ENCODE measurements at places on chromosomes 5 and 9. TPM values are rescaled to one million over a fixed set of nuclear protein-coding genes. Genes with fewer than 3 reads are reported as not detected.

DNA sequence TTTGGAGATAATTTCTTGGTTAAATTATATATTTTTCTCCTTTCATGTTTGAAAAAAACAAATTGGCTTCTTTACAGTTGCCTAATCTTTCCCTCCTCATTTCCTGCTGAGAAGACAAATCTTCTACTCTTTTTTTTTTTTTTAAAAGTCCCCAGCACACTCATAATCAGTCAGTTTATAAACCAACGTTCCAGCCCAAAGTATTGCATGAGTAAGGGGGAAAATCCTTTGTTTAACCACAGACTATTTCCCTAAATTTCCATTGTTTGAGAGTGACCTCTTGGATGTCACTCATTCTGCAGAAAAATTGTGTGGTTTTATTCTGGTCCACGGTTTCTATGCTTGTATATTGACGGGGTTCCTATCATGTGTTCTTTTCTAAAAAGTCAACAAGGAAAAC is 55.1 kb upstream of the TLR4 start:
- peaks cover 9% of the 10 kb centered on the region for H3K27me3 ChIP-seq
- no peaks in the 10 kb centered on the region for H3K36me3 ChIP-seq
- no peak for DNase-seq
- no peak overlapping the region for H3K4me3 ChIP-seq
- H3K4me1 ChIP-seq = peaks cover 6% of the 10 kb centered on the region

GRCh38 chr9:96437454-96437853 is 12.5 kb upstream of the HABP4 start:
- no peaks in the 10 kb centered on the region for H3K36me3 ChIP-seq
- no peak overlapping the region for H3K4me3 ChIP-seq
- H3K4me1 ChIP-seq = no peaks in the 10 kb centered on the region
- DNase-seq = no peak

- H3K27ac ChIP-seq = no peak overlapping the region
- peak overlapping the region; percentile 26 for H3K4me3 ChIP-seq
- H3K4me1 ChIP-seq = peaks cover 17% of the 10 kb centered on the region
- peak; percentile 61 for DNase-seq
- no peaks in the 10 kb centered on the region for H3K36me3 ChIP-seq
- H3K27me3 ChIP-seq = peaks cover 80% of the 10 kb centered on the region
These were observed 1.4 kb downstream of the PCDH1 start for GRCh38 chr5:141876628-141877355.

- no peak overlapping the region for H3K27ac ChIP-seq
- peaks cover 4% of the 10 kb centered on the region for H3K27me3 ChIP-seq
- H3K4me1 ChIP-seq = peaks cover 6% of the 10 kb centered on the region
- DNase-seq = no peak
These were observed 74.3 kb downstream of the KIAA0825 start for GRCh38 chr5:94544031-94544650.

- no peaks in the 10 kb centered on the region for H3K36me3 ChIP-seq
- H3K4me1 ChIP-seq = no peaks in the 10 kb centered on the region
- H3K4me3 ChIP-seq = no peak overlapping the region
- H3K27ac ChIP-seq = no peak overlapping the region
- peaks cover 42% of the 10 kb centered on the region for H3K27me3 ChIP-seq
- no peak for DNase-seq
These were observed 24.9 kb upstream of the CSNK1G3 start for GRCh38 chr5:123486951-123487655.

The GADD45G gene
- total RNA-seq = 19.8 TPM

GRCh38 chr5:90381213-90381929 is 28.2 kb downstream of the CETN3 start:
- H3K36me3 ChIP-seq = no peaks in the 10 kb centered on the region
- H3K4me3 ChIP-seq = no peak overlapping the region
- no peak for DNase-seq
- H3K27ac ChIP-seq = no peak overlapping the region
- H3K4me1 ChIP-seq = no peaks in the 10 kb centered on the region
- H3K27me3 ChIP-seq = peaks cover 6% of the 10 kb centered on the region

The BAAT gene
- total RNA-seq = 0.07 TPM

The PCDHB7 gene
- not detected for total RNA-seq

- H3K27ac ChIP-seq = no peak overlapping the region
- no peak overlapping the region for H3K4me3 ChIP-seq
- H3K4me1 ChIP-seq = no peaks in the 10 kb centered on the region
- DNase-seq = no peak
These were observed 48.6 kb upstream of the ADCY2 start for GRCh38 chr5:7347377-7347776.

GRCh38 chr9:6383551-6384225 is 29.3 kb upstream of the UHRF2 start:
- H3K27ac ChIP-seq = no peak overlapping the region
- H3K4me1 ChIP-seq = no peaks in the 10 kb centered on the region
- no peak for DNase-seq
- no peak overlapping the region for H3K4me3 ChIP-seq
- peaks cover 7% of the 10 kb centered on the region for H3K27me3 ChIP-seq
- peaks cover 1% of the 10 kb centered on the region for H3K36me3 ChIP-seq

The PLEKHG4B gene
- not detected for total RNA-seq

- H3K36me3 ChIP-seq = no peaks in the 10 kb centered on the region
- H3K27ac ChIP-seq = no peak overlapping the region
- H3K4me1 ChIP-seq = no peaks in the 10 kb centered on the region
- H3K4me3 ChIP-seq = no peak overlapping the region
- H3K27me3 ChIP-seq = peaks cover 4% of the 10 kb centered on the region
- no peak for DNase-seq
These were observed 30.0 kb upstream of the ELAVL2 start for GRCh38 chr9:23855873-23856604.

The NOL8 gene
- 84.9 TPM for total RNA-seq

DNA sequence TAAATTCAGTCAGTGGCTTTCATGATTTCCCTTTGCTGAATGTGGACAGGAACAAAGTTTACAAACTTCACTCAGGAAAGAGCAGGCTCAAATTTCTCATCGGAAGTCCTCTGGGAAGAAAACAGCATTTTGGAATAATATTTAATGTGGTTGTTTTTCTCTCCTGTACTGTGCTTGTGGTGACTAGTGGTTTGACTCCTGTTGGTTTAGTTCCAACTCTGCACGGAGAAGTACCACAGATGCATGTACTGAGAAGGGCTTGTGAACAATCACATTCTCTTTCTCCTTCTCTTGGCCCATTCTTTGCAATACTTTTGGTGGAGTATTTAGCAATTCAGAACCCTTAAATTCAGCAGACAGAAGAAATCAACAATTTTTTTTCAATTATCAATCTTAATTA is 13.3 kb downstream of the MPDZ start:
- H3K36me3 ChIP-seq = no peaks in the 10 kb centered on the region
- H3K4me1 ChIP-seq = no peaks in the 10 kb centered on the region
- no peak overlapping the region for H3K4me3 ChIP-seq

DNA sequence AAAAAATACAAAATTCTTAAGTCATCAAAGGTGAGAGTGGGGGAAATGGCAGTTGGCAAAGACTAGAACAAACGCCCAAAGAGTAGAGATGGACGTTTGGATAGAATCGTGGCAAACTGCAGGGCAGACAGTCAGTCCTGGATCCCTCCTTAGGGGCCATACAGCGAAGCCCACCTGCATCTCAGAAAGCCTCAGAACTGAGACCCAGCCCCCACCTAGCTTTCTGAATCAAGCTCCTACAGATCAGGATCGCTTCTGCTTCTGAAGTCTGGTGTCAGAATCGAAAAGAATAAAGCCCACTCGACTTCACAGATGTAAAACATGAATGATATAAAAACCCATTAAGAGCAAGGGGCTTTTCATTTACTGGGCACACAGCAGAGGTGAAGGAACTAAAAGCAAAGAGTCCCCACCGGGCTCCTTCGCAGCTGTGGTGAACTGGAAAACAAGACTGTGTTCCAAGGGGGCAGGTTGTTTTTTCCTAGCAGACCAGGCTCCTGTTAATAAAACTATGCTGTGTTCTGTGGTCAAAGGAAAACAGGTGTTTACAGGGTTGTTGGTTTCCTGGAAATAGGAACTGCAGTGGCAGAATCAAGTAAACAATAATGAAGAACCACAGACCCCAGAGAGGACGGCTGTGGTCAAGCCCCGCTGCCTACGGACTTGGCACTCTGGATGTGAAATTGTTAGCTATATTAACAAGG is 91.8 kb downstream of the TLE1 start:
- H3K27ac ChIP-seq = no peak overlapping the region
- no peak for DNase-seq
- no peaks in the 10 kb centered on the region for H3K27me3 ChIP-seq
- H3K4me3 ChIP-seq = no peak overlapping the region

The CDH10 gene
- total RNA-seq = not detected

GRCh38 chr9:23539311-23539710 is 286.7 kb downstream of the ELAVL2 start:
- H3K27me3 ChIP-seq = peaks cover 4% of the 10 kb centered on the region
- no peak overlapping the region for H3K27ac ChIP-seq
- no peaks in the 10 kb centered on the region for H3K4me1 ChIP-seq

The FIBCD1 gene
- total RNA-seq = not detected

The DMRT3 gene
- not detected for total RNA-seq

DNA sequence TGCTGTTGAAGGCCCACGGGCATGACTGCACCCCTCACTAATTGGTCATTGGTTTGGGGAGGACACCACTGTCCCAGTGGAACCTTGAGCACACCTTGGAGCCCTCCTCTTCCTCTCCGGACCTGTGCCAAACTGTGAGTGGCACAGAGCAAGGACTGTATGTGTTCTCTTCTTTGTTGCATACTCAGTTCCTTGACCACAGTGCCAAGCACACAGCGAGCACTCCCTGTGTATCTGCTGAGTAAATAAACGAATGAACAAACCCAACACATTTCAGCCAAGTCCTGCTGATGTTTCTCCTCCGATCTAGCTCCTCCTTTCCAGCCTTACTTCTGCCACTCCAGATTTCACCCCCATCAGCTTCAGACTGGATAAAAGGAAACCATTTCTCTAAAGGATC is 2.7 kb upstream of the TRIM52 start:
- peaks cover 23% of the 10 kb centered on the region for H3K36me3 ChIP-seq
- H3K4me1 ChIP-seq = peaks cover 17% of the 10 kb centered on the region
- peak overlapping the region; percentile 75 for H3K27ac ChIP-seq
- no peak overlapping the region for H3K4me3 ChIP-seq
- DNase-seq = no peak

DNA sequence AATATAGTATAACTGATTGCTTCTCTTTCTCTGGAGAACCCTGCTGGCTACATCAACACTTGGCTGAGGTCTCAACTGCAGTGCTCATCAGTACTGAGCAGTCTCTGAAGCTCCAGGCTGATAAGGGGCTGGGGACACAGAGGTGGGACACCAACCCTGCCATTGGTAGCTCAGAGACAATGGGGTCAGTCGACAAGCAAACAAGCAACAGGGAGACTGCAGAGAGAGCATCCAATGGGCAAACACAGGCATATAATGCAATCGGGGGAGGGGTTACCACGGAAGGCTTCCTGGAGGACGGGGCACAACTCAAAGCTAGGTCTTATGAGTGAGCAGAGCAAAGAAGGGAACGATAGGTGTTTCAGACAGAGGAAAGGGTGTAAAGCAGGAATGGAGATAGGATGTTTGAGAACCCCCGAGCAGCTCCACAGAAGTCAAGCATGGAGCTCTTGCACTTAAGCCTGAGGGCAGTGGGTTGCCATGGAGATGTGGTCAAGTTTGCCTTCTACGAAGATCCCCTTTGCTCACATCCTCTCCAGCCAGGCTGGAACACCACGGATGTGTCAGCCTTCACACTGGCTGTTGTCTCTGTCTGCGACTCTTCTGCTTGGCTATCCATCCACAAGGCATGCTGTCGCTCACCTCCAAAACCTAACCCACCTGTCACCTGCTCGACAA is 21.5 kb upstream of the AKNA start:
- DNase-seq = no peak
- H3K4me1 ChIP-seq = peaks cover 11% of the 10 kb centered on the region
- no peaks in the 10 kb centered on the region for H3K36me3 ChIP-seq
- H3K27me3 ChIP-seq = no peaks in the 10 kb centered on the region
- H3K4me3 ChIP-seq = no peak overlapping the region

- H3K36me3 ChIP-seq = no peaks in the 10 kb centered on the region
- peaks cover 3% of the 10 kb centered on the region for H3K27me3 ChIP-seq
- no peak for DNase-seq
- H3K4me1 ChIP-seq = no peaks in the 10 kb centered on the region
These were observed 250.2 kb upstream of the GAS1 start for GRCh38 chr9:87197349-87198130.

GRCh38 chr5:93587597-93588351 is 4.8 kb downstream of the NR2F1 start:
- no peak overlapping the region for H3K4me3 ChIP-seq
- DNase-seq = no peak
- peaks cover 12% of the 10 kb centered on the region for H3K36me3 ChIP-seq
- peaks cover 14% of the 10 kb centered on the region for H3K4me1 ChIP-seq
- peak overlapping the region; percentile 71 for H3K27ac ChIP-seq

GRCh38 chr9:34376596-34377403 is at the start of gene MYORG:
MYORG (minus strand) TSS chr9:34376898; CDS start chr9:34372943, 3,955 bp downstream.
- H3K4me1 ChIP-seq = peaks cover 41% of the 10 kb centered on the region
- H3K27ac ChIP-seq = peak within 1 kb of the TSS; percentile 78
- peaks cover 4% of the 10 kb centered on the region for H3K27me3 ChIP-seq
- DNase-seq = peak; percentile 99

DNA sequence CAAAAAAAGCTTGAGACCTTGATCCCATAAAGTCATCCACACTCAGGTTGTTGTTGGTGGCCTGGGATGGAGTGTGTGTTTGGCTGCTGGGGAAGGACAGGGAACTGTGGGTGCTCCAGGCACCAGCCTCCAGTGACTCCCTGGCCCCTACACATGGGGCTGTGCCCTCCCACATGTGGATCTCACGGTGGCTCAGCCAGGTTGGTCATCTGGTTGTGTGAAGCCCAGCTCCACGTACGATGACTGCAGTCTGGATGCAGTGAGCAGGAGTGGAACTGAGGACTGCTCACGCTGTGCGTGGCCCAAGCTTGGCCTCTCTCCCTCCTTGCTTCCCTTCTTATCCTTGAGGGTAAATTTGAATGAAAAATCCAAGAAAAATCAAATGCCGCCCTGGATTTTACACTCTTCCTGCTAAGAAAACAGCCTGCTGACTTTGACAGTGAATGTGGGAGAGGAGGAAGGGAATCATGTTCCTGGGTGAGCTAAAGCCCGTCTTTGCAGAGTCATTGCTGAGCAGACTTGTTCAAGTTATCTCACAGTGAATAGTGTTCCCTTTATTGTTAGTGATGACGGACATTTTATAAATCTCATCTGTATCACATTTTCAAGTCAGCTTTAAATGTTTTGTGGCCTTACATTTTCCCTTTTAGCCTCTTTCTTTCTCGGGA is 65.1 kb upstream of the CACNA1B start:
- peaks cover 41% of the 10 kb centered on the region for H3K36me3 ChIP-seq
- H3K27me3 ChIP-seq = no peaks in the 10 kb centered on the region
- no peak overlapping the region for H3K27ac ChIP-seq
- H3K4me3 ChIP-seq = no peak overlapping the region

The CDC42SE2 gene
- total RNA-seq = 96.2 TPM

The CORO2A gene
- 0.92 TPM for total RNA-seq

- peaks cover 1% of the 10 kb centered on the region for H3K4me1 ChIP-seq
- no peak overlapping the region for H3K4me3 ChIP-seq
- no peak for DNase-seq
- H3K27ac ChIP-seq = no peak overlapping the region
These were observed 21.0 kb upstream of the GSN start for GRCh38 chr9:121246821-121247561.

GRCh38 chr9:136267261-136268111 is 21.9 kb upstream of the QSOX2 start:
- DNase-seq = peak; percentile 94
- H3K27me3 ChIP-seq = peaks cover 12% of the 10 kb centered on the region
- no peaks in the 10 kb centered on the region for H3K36me3 ChIP-seq
- peak overlapping the region; percentile 70 for H3K4me3 ChIP-seq

The IL5 gene
- 7.0 TPM for total RNA-seq

Measured in activated CD4-positive, alpha-beta T cell treated with anti-CD3 and anti-CD28 coated beads, Interleukin-2, amount 10 ng/mL, durations not matched to agents 24 days and 14 days (primary cell).